HS-27A (cell line): ENCODE measurements at places on chromosomes 5 and 9.

- no peak for DNase-seq
Observed at GRCh38 chr5:6246820-6247437, 131.4 kb downstream of the MED10 start.

DNA sequence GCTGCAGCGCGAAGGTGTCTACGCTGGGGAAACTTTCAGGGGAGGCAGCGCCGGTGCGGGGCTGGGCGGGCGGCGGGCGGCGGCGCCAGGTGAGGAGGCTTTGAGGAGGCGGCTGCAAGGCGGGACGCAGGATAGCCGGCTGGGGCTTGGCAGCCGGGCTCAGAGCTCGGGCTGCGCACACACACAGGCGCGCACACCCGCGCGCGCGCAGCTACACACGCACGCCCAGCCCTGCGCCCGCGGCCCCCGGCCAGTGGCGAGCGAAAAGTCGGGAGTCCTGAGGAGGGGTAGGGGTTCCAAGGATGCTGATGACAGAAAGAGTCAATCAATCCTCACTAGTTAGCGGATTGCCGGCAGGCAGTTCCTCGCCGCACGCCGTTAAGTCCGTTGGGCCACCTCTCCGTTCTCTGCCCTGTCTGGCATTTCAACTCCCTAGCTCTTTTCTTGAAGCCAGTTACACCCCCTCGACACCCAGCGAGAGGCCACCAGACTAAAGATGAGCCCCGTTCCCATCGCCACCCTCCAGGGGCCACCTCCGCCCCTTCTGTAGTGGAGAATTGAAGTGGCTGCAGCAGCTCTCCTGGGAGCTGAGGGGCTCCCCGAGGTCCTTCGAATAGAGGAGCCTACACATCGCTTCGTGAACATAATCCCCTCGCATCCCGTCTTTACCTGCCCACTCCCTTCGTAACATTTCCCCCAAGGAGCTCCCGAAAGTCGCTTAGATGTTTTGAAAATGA lies 1640.3 kb upstream of the C9orf72 start:
- no peak for DNase-seq

GRCh38 chr5:147560718-147561331 lies 51.0 kb upstream of the DPYSL3 start:
- DNase-seq = no peak

- no peak for DNase-seq
Observed at GRCh38 chr5:37370550-37370863, 399 bp downstream of the NUP155 start.

GRCh38 chr5:113043491-113043931 lies 66.9 kb downstream of the DCP2 start:
- no peak for DNase-seq

GRCh38 chr5:96377597-96377996 lies 55.5 kb downstream of the PCSK1 start:
- DNase-seq = no peak

GRCh38 chr9:99253772-99254431 lies 31.8 kb downstream of the SEC61B start:
- no peak for DNase-seq

- no peak for DNase-seq
Observed at GRCh38 chr5:104062621-104063377, 500.2 kb upstream of the NUDT12 start.

DNA sequence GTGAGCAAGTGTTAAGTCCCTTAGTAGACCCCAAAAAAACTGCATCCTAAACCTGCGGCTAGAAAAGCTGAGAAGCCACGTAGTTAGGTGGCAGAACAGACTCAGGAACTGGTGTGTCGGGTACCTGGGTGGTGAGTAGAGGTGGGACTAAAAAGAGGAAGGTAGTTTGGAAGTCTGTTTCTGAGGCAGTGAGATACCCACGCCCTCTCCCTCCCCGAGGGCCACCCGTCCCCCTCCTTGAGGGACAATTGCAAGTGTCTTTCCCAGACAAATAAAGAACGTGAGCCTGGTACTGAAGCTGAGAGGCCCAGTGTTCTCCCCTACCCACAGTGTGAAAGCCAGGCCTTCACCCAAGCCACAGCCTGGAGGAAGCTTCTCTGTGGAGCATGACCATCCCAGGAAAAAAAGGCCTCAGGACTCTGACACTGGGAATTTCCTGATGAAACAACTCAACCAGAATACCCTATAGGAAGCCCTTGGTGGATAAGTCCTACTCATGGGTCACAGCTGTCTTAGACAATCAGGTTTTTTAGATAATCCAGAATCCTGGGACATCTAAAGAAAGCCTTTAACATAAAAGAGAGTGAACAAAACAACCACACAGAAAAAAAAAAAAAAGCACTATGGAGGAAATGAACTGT lies 7.0 kb upstream of the CD74 start:
- DNase-seq = no peak

DNA sequence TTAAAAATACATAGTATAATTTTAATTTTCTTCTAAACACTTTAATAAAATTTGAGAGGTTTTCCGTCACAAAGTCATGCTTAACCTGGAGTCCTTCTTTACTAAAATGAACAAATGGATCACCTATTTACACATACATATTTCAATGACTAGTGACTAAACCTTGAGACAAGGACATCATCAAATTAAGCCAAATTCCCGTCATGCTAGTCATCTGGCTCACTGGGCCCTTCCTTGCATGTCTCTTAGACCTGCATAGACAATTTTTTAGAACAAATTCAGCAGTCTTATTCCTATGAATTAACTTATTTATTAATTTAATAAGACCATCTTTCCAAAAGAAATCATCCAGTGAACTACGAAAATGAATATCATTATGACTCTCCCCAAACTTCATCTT lies 26.6 kb downstream of the ERAP2 start:
- DNase-seq = no peak

DNA sequence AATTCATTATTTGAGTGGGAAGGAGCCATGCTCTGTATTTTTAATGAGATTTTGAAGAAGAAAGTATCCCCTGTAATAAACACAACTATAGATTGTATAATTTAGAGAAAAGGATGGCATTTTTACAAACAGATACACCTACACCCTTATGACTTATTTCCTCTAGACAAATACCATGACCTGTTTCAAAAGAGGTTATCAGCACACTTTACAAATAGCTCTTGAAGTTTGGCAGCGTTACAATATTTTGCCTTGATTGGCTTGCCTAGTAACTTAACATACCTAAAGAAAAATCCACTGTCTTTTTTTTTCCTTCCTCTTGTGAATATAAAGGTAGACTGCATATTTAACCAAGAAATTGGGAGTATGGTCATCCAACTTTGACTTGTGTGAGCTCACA lies 28.5 kb upstream of the CETN3 start:
- no peak for DNase-seq

GRCh38 chr9:91500509-91501014 lies 76.9 kb upstream of the NFIL3 start:
- no peak for DNase-seq

DNA sequence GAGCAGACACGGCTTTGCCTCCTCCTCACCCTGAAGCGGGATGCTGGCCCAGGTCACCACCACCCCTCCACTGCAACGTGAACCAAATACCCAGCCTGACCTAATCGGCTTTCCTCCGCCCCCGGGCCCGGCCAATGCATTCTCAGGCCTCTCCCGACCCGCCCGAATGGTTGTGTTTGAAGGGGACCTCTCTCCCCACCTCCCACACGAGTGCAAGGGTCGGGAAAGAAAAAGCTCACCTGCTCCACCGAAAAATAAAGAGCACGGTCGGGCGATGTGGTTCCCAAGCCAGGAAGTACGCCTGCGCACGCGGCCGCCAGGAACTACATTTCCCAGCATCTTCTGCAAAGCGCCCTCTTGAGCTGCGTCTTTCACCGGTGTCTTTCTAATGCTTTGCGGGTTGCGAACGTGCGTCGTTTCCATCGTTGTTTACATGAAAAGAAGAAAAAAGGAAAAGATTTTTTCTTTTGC lies at the start of gene ZNF883:
Gene ZNF883, minus strand, starts transcription at position 282 of the 471 bp plus-strand sequence.
- peak; percentile 20 for DNase-seq

DNA sequence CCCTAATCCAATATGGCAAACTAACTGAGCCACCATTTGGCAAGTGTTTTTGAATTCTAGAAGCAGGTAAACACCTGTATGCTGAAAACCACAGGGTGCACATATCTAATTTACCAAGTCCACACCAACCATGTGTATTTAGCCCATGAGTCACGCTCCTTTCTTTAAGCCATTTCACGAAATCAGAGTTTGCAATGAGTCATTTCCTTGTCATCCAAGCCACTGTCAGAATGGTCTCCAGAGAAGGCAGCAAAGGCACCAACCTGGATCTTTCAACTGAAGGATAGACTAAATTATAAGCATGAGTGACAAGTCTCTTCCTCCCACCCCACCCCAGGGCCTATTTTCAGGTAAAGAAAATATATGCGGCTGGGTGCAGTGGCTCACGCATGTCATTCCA lies 110.0 kb downstream of the PAX5 start:
- DNase-seq = peak; percentile 72

- DNase-seq = no peak
Observed at GRCh38 chr5:50863534-50864170, 197.2 kb downstream of the PARP8 start.

DNA sequence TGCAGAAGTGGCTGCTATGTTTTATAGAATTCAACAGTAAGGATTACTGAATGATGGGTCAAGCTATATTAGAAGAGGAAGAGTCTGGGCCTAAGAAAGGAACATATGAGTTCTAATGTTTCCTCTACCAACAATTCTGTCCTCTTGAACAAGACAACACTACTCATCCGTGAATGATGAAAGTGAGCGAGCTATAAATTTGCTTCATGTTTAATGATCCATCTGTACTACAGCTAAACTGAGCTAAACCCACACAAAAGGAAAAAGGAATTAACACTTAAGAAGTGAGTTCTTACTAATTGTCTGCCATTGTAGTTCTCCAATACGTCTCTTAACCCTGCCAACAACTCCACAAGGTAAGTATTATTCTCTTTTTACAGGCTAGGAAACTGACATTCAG lies 204.4 kb downstream of the GLIS3 start:
- DNase-seq = no peak
